ENCODE measurements at places on chromosomes 1 and 21. TPM values are rescaled to one million over a fixed set of nuclear protein-coding genes. Genes with fewer than 3 reads are reported as not detected.

Gene ZNF281
- 27.6 TPM for total RNA-seq

Gene CLIC4
- total RNA-seq: 1.3 TPM

Gene LDLRAD2
- not detected for total RNA-seq

DNA sequence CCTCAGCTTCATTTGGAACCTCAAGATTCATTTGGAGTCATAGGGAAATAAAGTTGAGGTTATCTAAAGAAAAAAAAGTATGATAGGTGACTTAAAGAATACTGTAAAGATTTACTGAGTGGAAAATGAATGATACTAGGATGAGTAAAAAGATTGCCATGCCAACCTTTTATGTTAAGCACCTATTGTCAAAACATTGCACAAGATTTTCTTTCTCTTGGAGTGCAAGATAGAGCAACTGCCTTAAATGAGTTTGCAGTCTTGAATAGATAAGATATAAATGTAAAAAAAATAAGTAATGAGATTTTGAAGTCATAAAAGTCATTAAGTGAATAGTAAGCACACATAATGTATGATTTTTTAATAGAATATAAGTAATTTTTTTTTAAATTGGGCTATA lies 5.1 kb upstream of the ANGPTL1 start:
- no peak for DNase-seq

DNA sequence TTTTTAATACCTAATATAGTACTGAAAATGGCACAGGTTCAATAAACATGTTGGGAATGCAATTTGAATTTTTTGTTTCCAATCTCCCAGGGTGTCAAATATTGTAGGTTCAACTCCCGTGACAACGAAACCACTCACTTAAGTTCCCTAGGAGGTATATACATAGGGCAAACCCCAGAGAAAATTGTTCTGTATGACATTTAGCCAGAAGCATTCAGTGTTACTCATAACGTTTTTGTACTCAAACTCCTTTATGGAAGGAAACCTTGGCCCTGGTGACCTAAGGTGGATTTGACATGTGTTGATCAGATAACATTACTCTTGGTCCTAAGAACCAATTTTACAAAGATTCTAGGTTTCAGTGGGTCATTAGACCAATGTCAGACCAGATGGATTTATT lies 110.6 kb downstream of the USP25 start:
- DNase-seq: no peak

- DNase-seq: no peak
These were observed 32.1 kb upstream of the TP53BP2 start for GRCh38 chr1:223877804-223878203.

DNA sequence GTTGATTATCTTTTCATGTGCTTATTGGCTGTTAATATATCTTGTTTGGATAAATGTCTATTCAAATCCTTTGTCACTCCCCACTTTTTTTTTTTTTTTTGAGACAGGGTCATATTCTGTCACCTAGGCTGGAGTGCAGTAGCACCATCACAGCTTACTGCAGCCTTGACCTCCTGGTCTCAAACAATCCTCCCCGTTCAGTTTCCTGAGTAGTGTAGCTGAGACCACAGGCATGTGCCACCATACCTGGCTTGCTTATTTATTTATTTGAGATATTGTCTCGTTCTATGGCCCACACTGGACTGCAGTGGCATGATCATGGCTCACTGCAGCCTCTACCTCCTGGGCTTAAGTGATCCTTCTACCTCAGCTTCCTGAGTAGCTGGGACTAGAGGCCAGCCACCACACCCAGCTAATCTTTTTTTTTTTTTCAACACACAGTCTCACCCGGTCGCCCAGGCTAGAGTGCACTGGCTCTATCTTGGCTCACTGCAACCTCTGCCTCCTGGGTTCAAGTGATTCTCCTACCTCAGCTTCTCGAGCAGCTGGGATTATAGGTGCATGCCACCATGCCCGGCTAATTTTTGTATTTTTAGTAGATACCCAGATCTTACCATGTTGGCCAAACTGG lies 13.9 kb upstream of the MYCL start:
- DNase-seq: no peak

DNA sequence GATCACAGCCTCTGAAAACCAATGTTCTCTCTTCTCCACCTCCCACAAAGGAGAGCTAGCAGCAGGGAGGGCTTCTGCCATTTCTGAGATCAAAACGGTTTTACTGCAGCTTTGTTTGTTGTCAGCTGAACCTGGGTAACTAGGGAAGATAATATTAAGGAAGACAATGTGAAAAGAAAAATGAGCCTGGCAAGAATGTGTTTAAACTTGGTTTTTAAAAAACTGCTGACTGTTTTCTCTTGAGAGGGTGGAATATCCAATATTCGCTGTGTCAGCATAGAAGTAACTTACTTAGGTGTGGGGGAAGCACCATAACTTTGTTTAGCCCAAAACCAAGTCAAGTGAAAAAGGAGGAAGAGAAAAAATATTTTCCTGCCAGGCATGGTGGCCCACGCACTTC lies 35.8 kb upstream of the TDRD10 start:
- no peak for DNase-seq

GRCh38 chr1:153341431-153341934 lies 7.2 kb downstream of the PGLYRP4 start:
- no peak for DNase-seq

DNA sequence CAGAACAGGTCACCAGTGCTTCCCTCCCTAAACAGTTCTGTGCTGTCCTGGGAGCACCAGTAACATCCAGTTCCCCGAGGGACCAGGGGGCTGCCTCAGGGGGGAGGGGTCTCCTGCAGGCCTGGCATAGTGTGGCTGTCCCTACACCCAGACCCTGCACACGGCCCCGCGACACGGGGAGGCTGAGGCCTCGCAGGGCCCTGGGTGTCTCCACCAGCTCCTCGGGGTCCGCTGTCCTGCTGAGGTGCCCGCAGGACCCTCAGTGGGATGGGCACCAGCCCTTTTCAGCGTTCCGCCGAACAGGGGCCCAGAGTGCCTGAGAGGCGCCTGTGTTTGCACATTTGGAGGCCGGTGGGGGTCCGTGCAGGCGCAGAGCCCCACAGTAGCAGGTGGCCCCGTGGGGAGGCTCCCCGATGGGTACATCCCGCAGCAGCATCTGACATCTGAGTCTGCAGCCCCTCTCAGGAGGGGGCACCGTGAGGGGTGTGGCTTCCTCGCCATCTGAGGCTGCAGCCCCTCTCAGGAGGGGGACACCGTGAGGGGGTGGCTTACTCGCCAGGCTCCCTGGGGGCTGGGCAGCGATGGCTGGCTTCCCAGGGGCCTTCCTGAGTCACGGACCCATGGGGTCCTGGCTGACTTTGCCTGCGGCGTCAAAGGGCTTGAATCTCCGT lies 18.5 kb upstream of the C1orf159 start:
- DNase-seq: no peak

GRCh38 chr1:187987236-187987776 lies 1158.6 kb downstream of the PLA2G4A start:
- DNase-seq: no peak

DNA sequence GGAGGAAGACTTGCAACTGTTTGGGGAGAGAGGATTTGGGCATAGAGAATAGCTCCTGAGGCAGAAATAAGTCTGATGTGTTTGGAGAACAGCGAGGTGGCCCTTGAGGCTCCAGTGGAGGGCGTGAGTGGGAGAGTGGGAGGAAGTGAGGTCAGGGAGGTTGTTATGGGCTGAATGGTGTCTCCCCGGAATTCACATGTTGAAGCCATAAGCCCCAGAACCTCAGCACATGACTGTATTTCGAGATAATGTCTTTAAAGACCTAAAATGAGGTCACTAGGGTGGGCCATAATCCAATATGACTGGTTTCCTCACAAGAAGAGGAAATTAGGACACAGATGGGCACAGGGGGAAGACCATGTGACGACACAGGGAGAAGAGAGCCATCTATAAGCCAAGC lies 17.9 kb upstream of the APP start:
- DNase-seq: no peak

- no peak for DNase-seq
These were observed 24.4 kb upstream of the TMEM54 start for GRCh38 chr1:32925403-32926162.

Data from CD4-positive, alpha-beta T cell (primary cell).